ENCODE measurements at places on chromosomes 7 and 10.

GRCh38 chr7:54778696-54779540 lies 19.9 kb upstream of the SEC61G start:
- DNase-seq, result no peak

GRCh38 chr7:35480806-35481205 lies 214.1 kb downstream of the HERPUD2 start:
- DNase-seq, result no peak

DNA sequence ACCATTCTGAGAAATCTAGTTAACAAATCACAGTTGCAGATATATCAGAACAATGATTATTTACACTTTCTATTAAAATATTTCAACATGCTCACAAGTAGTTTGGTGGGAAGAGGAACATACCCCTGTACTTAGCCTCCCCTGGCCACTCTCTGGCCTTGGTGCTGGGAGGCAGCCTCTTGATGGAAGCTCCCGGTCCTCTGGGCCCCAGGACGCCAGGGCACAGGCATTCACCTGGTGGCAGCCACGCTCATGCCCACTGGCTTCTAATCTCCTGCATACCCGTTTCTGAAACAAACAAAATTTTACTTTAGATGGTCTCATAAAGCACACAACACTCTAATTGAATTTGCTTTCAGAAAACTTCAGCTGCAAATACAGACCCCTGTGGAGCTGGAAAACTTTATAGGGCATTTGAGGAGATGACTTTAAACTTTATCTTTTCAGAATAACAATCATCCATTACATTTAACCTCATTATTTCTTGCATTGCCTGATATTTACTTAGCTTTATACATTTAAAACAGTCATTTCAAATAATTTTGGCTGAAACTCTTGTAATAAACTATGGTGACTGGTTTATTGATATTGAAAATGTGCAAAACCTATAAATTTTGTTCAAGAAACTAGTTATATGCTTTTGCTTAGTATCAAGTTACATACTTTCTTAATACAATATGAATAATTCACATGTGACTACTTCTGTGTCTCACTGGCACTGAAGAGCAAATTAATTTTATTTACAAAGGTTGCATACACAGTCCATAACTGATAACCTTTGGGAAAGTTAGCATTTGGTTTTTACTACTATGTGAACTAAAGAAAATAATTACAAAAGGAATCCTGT lies 30.8 kb downstream of the C10orf143 start:
- no peak for DNase-seq

- DNase-seq, result no peak
These were observed 171.8 kb downstream of the SEMA3A start for GRCh38 chr7:84022684-84023308.

DNA sequence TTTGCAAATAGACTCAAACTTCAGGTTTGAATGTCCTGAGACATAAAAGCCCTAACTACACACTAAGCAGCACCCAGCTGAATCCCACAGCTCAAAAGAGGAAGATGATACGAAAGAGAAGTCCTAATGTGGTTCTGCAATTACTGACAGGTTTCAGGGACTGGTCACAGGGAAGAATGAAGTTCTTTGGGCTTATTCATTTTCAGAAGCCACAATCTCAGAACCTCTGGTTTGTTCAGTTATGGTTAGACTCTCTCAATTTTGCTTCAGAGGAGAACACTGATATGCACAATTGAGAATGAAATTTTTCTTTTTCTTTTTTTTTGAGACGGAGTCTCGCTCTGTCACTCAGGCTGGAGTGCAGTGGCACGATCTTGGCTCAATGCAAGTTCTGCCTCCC lies 94.6 kb upstream of the FAM180A start:
- DNase-seq, result no peak

DNA sequence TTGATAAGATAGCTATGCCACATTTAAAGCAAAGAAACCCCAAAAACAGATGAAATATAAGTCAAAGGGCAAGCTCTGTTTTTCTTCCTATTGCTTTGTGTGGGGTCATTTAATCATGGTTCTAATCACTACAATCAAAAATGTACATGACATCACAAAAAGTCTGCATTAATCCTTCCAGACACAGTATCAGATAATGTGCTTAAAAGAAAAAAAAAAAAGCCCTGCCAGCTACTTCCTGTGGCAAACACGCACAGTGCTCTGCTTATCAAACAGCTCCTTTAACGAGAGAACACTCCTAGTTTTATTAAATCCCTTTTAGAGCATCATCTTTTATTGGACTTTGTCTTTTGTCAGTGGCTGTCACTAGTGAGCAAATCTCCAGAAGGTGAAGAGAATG lies 1005.8 kb downstream of the GATA3 start:
- DNase-seq, result no peak

DNA sequence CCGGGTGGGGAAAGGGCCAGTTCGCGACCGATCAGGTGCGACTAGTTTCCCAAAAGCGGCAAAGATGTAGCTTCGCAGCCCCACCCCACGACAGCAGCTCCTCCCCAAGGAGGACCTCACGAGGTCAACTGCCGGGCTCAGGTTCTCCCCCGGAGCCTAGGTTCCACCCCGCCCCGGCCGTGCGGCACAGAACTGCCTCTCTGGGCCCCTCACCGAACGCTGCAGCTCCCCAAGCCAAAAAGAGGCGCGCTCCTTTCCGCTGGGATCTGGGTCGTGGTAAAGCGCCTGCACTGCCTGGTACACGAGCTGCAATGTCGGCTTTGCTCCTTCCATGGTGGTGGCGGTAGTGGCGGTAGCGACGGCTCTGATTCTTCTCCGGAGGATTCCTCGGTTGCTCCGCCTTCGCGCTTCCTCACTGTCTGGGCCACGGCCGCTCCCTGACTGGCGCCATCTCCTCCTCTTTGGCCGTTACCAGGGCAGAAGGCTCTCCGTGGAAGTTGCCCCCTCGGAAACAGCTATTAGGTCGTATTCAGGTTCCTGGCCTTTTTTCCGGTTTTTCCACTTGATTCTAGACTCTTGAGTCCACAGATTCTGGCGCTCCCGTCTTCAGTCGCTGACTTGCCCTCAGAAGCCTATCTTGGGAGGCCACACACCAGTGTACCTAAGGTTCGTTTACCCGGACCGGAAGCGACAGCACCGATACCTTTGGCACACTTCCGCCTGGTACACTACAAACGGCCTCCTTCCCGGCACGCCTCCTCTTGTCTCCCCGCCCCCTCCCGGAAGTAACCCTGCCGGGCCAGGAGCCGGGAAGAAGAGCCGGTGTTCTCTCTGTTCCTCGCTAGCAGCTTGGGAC lies at the start of gene TNPO3:
TNPO3 (minus strand) TSS at position 674 of the 856 bp plus-strand sequence; CDS start at position 333, 341 bp downstream.
- DNase-seq, result peak; percentile 96

- DNase-seq, result no peak
These were observed 16.8 kb upstream of the DLG5 start for GRCh38 chr10:77943121-77943901.

GRCh38 chr10:29501692-29502091 lies 133.1 kb downstream of the SVIL start:
- no peak for DNase-seq

DNA sequence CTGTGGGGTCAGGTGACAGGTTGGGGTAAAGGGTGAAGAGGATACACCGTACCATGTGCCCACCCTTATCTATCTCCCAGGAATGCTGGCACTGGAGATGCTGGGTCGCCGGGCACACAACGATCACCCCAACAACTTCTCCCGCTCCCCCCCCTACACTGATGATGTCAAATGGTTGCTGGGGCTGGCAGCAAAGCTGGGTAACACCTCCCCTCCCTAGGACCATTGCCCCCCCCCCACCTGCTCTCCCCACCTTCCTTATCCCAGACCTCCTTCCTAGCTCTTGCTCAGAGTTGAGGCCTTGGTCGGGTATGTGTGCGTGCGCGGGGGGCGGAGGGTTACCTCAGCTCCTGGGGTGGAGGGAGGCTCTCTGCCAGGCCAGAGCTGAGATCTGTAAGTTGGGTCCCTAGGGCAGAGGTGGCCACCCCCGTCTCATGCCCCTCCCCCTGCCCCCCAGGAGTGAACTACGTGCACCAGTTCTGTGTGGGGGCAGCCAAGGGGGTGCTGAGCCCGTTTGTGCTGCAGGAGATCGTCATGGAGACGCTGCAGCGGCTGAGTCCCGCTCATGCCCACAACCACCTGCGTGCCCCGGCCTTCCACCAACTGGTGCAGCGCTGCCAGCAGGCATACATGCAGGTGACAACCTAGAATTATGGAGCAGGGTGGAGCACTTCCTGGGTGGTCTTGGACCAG lies 10.7 kb downstream of the NDST2 start:
- no peak for DNase-seq

DNA sequence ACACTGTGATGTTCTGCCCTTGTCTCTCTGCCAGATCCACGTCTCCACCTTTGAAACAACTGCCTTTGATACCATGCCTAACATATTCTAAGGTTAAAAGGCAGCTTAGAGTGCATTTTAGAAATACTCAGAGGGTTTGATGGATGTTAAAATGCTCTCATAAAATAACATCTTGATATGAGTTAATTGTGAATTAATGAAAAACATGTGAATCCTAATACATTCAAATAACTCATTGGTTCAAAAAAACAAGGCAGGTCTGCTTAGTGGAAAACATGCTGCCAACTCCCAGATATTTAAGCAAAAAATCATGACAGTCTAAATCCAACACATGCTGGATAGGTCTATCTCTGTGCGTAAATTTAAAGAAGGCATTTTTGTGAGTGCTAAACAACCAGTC lies 291.8 kb downstream of the AHR start:
- no peak for DNase-seq

- no peak for DNase-seq
These were observed 1.1 kb upstream of the SFXN4 start for GRCh38 chr10:119166564-119166963.

GRCh38 chr7:13725591-13725990 lies 263.9 kb downstream of the ETV1 start:
- DNase-seq, result no peak

DNA sequence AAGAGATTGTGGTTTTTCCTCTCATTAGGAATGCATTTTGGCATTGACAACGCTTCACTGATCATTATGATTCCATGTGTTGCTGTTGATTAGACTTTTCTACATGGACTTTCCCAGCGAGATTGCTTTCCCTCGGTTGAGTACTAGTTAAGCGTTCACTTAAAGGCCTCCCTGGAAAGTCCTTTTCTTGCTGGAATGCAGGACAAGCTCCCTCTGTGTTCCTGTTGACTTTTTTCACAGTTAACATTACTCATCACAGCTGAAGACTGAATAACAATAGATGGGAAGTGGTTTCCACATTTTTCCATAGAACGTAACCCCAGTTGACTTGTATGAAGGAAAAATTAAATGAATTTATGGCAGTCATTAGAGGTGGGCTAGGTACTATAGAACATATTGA lies 2.6 kb upstream of the CAV1 start:
- DNase-seq, result no peak

- no peak for DNase-seq
These were observed 19.8 kb upstream of the FAM133B start for GRCh38 chr7:92609921-92610518.

- DNase-seq, result no peak
These were observed 50.6 kb downstream of the PLPP4 start for GRCh38 chr10:120507651-120508050.

DNA sequence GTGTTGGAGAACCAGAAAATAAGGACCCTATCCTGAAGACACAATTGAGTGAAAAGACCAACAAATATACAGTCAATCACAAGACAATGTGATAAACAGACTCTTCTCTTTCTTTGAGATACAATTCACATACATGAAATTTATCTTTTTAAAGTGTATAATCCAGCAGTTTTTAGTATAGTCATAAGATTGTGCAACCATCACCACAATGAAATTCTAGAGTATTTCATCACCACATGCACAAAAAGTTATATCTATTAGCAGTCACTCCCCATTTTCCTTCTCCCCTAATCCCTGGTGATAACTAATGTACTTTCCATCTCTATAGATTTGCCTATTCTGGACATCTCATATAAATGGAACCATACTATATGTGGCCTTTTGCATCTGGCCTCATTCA lies 8.2 kb upstream of the SORBS1 start:
- no peak for DNase-seq

- DNase-seq, result no peak
These were observed 9.9 kb downstream of the ZNF365 start for GRCh38 chr10:62384057-62384446.

- DNase-seq, result peak; percentile 83
These were observed 21.0 kb upstream of the GNA12 start for GRCh38 chr7:2864999-2865670.

DNA sequence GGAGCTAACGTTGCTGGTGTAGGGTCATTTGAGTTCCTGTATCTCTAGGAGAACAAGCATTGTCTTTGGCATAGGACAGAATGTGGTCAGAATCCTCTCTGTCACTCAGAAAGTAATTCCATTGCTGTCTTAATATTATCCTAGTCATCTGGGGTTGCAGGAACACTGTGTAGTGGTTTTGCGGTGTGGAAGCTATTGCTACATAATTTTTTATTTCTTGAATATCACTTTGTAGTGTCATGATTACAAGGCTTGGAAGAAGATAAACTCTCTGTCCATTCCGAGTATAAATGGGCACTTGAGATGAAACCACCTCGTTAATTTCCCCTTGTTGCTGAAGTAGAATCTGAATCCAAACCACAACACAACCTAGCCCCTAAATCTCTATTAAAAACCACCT lies 919.2 kb downstream of the LRMDA start:
- no peak for DNase-seq

GRCh38 chr10:66591865-66592264 lies 334.0 kb upstream of the LRRTM3 start:
- no peak for DNase-seq

DNA sequence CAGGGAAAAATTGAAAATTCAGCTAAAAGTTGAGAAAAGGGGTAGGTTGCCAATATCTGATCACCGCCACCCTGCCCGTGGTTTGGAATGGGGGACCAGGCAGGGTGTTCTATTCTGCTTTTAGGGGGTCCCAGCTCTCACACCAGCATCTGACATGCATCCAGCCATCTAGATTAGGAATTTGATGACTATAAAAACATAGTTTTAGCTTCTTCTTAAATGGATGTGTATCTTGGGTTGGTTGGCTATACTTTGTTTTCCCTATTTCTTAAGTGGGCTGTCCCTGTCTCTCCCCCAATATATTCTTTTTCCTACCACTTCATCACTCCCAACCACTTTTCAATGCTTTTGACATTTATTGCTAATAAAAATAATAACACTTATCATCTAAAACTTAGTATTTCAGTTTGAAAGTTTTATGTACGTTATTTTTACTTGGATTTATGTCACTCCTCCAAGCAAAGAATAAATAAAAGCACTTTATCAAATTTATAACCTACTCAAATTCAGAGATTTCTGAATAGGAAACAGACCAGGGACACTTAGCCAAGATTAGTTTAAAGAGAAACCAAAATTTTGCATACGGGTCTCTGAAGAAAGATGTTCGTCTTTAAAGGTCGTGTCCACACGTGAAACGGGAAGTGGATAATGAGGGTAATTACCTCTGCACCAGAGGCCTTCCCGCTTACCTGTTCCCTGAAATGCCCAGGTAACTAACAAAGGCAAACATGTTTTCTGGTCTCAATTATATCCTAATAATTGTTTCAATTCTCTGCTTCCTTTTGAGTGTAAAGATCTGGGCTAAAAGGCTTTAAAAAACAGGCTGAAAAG lies 233.2 kb upstream of the AUTS2 start:
- DNase-seq, result peak; percentile 50

DNA sequence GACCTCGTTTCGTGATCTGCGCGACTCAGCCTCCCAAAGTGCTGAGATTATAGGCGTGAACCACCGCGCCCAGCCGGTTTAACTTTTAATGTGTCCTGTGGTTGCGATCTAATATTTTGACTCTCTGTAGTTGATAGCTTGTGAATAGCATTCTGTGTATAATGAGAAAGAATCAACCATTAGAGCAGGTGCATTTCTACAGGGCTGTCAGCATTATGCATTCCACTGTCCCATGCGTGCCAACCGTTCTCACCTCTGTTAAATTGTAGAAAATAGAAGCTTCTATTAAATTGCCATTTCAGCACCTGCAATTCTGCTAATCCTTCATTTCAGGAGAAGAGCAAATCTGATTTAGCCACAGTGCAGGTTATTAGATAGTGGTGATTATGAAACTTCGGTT lies 61.7 kb downstream of the VIM start:
- no peak for DNase-seq
